ENCODE measurements at places on chromosomes 12 and 14.

DNA sequence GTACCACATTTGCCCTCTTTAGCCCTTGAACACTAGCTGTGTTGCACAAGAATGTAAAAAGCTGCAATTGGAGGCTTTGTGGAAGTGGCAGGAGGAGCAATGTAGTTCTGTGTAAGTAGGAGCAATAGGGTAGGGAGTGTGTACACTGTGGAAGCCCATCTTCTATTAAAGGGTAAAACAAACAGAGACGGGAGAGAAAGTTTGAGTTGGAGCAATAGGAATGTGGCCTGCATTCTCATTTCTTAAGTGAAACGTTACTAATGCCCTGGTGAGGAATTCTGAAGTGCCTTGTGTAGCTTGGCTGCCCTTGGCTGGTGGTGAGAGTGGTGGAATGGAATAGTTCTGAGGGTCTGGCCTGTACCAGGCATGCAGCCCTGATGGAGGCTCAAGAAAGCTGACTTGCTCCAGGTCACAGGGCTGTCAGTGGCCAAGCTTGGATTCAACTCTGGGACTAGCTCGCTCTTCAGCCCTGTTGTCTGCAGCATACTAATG is 38.8 kb upstream of the ATP23 start:
- DNase-seq: no peak

GRCh38 chr14:74161526-74162158 is 76.9 kb downstream of the LIN52 start:
- DNase-seq: no peak

- no peak for DNase-seq
Measured at GRCh38 chr14:76941544-76941943, 87.0 kb downstream of the IRF2BPL start.

- DNase-seq: no peak
Measured at GRCh38 chr14:62957562-62957961, 87.7 kb downstream of the KCNH5 start.

All from NCI-H1105 treated with DMSO at 0.1 percent for 48 hours (cell line).